ENCODE measurements at places on chromosomes 1 and 21. TPM values are rescaled to one million over a fixed set of nuclear protein-coding genes. Genes with fewer than 3 reads are reported as not detected.
A peak's percentile ranks its signal among the peaks of the same experiment; 100 is the strongest.

DNA sequence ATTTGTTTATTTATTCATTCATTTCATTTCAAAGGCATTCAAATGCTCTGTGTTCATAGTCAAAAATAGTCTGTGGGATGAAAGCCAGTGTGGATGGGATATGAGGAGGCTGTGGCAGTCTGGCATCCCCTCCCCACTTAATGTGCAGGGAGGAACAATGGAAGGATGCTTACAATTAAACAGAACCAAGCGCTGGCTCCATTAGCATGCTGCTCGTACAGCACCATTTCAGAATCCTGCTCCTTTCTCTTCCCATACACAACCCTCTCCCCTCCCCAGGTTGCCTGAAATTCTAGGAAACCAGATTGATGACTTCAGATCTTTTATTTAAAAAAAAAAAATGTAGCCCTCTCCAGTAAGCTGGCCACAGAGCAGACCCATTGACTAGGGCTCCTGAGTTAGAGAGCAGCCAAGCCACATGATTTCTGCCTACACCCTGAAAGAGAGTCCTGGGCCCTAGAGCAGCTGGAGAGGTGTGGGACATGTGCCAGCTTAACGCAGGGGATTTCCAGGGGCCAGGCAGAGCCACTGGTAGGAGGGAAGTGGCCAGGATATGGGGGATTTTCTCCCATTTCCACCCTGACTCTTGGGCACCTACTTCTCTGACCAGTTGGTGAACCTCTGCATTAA, 205.2 kb downstream of the ASTN1 start:
- DNase-seq: peak; percentile 19

DNA sequence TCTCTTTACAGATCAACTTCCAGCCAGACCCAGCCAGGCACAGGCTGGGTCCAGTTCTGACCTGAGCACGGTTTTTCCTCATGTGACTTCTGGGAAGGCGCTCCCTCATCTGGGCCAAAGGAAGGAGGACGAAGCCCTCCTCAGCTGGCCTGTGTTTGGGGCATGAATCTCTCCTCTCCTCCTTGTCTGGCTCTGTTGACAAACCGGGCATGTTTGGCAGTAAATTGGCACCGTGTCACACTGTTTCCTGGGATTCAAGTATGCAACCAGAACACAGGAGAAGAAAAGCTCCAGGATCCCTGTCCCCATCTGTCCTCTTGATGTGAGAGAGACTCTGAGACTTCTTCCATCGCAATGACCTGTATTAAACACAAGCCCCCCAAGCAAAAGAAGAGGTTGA, 18.3 kb downstream of the NECAP2 start:
- DNase-seq: no peak

Gene TTC22
- total RNA-seq: not detected

DNA sequence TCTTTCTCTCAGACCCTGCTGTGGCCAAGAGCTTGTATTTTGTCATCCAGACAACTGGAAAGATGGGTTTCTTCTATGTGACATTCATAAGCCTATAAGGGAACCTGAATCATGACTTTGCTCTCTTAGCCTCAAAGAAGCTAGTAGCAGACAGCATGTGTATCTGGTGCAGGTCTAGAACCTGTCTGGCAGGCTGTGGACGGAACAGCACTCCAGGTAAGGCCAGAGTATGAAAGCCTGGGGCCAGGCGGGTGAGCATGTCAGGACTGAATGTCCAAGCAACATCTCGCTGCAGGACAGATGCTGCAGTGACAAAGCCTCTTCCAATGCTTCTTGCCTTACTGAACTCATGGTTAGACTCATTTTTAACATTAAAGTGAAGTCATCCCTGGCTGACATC, 32.8 kb downstream of the AKNAD1 start:
- DNase-seq: no peak

- DNase-seq: peak; percentile 80
Observed at GRCh38 chr1:67889953-67890567, 56.8 kb upstream of the GNG12 start.

DNA sequence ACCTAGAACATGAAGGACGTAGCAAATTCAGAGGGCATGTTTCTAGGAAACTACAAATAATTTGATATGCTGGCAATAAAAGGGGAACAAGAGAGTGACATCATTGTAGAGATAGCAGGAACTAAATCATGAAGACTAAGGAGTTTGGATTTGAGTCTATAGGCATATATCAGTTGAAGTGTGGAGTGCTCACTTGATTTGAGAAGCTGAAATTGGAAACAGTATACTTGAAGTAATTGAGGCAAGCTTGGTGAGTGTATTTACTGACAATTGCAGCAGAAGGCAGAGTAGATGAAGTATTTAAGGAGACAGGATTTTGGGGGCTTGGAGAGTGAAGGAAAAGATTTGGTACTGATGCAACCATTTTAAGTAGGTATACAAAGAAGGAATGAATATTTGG, 6.4 kb upstream of the TMCO2 start:
- no peak for DNase-seq

- DNase-seq: peak; percentile 60
Observed at GRCh38 chr1:66752000-66752592, at the start of gene DYNLT5. TSS of gene DYNLT5 (plus strand) at chr1:66752459. CDS start at chr1:66754659, 2,200 bp downstream.

Measured in MG63 (cell line).